ENCODE measurements at places on chromosomes 1 and 21.

- DNase-seq = no peak
These were observed 172.7 kb upstream of the FGGY start for GRCh38 chr1:59124166-59124565.

GRCh38 chr21:41622831-41623548 is 115.0 kb upstream of the TMPRSS2 start:
- no peak for DNase-seq

DNA sequence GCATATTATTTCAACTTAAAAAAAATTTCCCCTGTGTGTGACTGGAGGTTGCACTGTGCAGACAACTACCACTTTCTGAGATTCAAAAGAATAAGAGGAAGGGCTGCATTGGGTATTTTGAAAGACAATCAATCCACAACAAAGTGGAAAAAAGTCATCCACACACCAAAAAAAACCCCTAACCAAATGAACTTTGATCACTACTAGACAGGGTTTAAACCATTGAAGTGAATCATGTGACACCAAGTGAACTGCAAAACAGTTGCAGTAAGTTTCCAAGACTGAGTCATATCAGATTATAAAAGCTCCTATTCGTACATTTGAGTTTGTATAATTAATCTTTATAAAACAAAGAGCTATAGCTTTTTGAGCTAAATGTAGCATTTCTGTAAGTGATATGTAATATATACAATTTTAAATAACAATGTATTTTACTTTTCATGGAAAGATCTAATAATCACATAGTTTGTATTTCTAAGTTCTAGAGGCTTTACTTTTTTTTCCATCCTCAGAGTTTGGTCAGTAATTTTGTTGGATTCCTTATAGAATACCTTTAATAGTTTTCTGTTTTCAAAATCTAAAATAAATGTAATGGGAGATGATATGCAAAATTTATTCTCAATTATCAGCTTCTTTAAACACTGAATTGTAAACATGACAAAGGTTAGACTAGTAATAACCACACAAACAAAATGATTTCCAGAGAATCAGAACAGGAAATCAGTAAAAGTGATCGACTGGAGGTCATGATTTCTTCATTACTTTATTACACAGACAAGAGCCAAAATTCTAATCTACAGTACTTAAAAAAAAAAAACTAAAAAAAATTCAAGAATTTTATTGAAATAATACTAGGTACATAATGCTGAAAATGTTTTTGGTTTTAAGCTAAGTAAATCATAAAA is 50.5 kb upstream of the GFI1 start:
- no peak for DNase-seq

GRCh38 chr1:105102371-105102770 is 1352.7 kb downstream of the AMY1C start:
- no peak for DNase-seq

- peak; percentile 92 for DNase-seq
These were observed 54.9 kb upstream of the DNAJC6 start for GRCh38 chr1:65254320-65255034.
